ENCODE measurements at places on chromosomes 3 and 15.

GRCh38 chr15:64051093-64051402 lies 4.8 kb upstream of the DAPK2 start:
- no peak for DNase-seq

- DNase-seq: no peak
Measured at GRCh38 chr3:10774825-10775224, 41.2 kb upstream of the SLC6A11 start.

DNA sequence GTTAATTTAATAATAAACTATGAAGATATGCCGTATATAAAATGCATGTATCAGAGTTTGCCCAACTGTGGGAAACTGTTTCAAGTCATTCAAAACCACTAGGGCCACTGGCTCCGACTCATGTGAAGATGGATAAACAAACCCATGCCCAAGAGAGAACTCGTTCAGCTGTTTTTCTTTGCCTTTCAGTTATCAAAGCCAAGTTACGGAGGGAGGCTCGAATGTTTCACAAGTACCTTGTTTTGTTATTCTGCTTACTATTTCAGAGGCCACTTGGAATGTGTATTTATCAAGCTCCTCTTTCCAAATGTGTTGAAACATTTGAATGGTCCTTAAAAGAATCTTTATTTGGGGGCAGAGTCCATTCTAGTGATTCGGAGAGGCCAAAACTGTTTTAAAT lies 82.1 kb downstream of the DUT start:
- no peak for DNase-seq

DNA sequence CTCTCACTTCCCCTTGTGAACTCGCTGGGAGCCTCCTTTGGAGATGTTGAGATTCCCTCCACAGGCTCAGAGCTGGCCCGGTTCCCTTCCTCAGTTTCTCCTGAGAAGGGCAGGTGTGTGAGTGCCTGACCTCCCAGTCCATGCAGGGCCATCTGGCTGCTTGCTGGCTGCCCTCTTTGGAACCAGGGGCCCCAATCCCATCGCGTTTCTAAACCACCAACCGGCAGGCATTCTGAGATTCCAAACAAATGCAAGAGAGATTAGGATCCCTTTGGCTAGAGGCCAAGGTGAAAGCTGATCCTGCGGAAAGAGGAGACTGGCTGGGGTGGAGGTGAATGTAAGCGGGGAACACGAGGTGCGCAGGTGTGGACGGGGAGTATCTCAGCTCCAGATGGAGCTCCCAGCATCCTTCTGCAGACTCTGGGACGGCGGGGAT lies 2.9 kb upstream of the PRRT3 start:
- DNase-seq: no peak

GRCh38 chr3:177282119-177282655 lies 84.9 kb upstream of the TBL1XR1 start:
- no peak for DNase-seq

GRCh38 chr3:132378-132777 lies 64.2 kb upstream of the CHL1 start:
- no peak for DNase-seq

DNA sequence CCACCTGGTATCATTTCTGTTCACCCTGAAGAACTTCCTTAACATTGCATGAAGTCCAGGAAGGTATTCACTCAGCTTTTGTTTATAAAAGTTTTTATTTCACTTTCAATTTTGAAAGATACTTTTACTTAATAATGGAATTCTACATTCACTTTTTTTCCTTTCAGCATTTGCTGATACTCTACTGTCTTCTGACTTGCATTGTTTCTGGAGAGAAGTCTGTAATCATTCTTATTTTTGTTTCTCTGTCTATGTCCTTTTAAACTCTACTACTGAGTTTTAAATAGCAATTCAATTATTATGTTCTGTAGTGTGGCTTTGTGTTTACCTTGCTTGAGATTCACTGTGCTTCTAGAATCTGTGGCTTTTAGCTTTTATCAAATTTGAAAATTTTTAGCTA lies 42.4 kb downstream of the MYL3 start:
- DNase-seq: no peak

- DNase-seq: no peak
Measured at GRCh38 chr3:56484525-56485032, 16.3 kb upstream of the ERC2 start.

- DNase-seq: no peak
Measured at GRCh38 chr3:167840247-167840646, 104.7 kb downstream of the SERPINI1 start.

- DNase-seq: no peak
Measured at GRCh38 chr15:42356851-42357250, 2.5 kb upstream of the CAPN3 start.

DNA sequence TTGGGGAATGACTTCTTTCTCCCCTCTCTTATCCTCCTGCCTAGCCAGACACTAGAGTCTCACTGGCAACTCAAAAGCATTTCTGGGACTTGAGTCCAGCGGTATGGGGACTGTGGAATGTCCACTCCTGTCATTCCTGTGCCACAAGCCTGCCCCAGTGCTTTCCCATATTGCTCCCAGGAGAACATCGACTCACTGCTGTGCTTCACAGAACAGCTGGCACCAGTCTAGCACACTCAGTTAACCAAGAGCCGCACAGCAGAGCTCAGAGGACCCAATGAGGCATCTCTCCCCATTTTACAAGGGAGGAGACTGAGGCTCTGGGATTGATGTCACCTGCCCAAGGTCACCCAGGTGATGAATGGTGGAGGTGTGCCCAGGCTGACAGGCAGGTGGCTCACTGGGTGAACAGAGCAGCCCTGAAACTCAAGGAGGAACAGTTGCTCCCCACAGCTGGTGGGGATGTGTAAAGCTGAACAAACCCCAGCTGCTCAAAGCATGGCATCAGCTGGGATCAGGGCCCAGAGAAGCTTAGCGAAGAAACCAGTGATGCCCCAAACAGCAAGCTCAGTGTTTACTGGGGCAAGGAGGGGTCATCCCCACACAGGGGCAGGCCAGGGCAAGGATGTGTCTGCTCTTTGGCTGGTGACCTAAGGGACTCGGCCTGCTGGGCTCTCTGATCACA lies 35.4 kb upstream of the DUSP7 start:
- DNase-seq: no peak

DNA sequence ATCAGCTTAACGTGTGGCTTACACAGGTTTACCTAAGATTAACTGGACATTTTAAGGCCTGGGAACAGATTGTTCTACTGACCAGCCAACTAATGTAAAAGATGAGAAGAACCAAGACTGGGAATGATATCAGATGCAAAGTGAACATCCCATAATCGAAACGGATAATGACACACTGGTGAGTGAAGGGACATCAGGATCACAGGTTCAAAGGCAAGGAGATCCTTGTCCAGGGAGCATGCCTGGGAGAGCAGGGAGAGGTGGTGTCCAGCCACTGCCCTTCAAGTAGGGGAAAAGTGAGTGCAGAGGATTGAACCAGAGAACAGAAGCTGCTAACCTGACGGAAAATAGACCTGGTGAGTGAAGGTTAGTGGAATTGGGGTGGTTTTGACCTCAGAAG lies 228.8 kb downstream of the RORA start:
- DNase-seq: no peak

- DNase-seq: no peak
Measured at GRCh38 chr3:57184526-57184925, 15.3 kb downstream of the HESX1 start.

- no peak for DNase-seq
Measured at GRCh38 chr15:27592036-27592760, 506.9 kb downstream of the OCA2 start.

DNA sequence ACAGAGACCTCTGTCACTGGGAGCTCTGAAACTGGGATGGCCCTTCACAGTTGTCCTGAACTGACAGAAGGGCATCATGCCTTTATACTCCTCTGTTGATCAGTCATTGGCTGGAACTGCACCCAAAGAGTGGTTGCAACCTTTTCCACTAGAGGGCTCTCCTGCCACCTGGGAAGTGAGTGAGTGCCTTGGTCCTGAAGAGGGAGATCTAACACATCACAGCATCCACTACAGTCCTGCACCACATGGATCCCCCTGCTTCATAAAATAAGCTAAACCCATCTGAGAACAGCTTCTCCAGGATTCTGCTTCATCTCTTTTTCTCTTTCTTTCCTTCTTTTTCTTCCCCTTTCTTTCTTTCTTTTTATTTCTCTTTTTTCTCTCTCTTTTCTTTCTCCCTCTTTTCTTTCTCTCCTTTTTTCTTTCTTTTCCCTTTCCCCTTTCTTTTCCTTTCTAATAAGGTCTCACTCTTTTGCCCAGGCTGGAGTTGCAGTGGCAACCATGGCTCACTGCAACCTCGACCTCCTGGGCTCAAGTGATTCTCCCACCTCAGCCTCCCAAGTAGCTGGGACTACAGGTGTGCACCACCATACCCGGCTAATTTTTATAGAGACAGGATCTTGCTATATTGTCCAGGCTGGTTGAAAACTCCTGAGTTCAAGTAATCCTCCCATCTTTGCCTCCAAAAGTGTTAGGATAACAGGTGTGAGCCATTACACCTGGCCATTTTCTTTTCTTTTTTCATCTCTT lies 42.8 kb upstream of the RAF1 start:
- DNase-seq: peak; percentile 13

DNA sequence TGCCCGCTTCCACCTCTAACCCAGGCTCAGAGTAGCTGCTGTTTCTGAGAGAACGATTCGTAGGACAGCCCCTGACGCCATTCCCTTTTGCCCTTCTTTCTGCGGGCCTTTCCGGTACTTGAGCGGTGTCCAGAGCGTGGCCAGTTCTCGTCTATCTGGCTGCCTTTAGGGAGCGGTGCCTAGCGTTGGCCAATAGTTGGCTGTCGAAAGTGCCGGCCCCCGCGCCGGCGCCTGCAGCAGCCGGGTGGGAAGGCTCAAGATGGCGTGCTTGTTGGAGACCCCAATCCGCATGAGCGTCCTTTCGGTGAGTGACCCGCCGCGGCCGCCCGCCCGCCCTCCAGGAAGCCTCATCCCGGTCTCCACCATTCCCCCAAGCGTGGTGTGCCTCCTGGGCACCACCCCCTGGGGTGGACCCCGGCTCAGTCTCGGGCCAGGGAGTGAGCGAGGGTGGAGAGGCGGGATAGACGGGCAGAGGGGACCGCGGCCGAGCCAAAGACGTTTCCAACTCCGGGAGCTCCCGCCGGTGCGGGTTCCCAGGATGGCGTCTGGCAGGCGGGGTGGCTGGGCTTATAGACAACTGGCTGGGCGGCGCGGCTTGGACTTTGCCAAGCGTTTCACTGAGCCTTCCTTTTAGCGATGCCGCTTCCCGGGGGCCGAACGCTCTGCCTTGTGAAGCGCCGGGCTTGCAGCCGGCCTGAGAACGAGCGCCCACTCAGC lies at the start of gene ARMC8:
TSS of gene ARMC8 (plus strand) at position 6 of the 717 bp plus-strand sequence. CDS start at position 260, 254 bp downstream.
- DNase-seq: peak; percentile 66

DNA sequence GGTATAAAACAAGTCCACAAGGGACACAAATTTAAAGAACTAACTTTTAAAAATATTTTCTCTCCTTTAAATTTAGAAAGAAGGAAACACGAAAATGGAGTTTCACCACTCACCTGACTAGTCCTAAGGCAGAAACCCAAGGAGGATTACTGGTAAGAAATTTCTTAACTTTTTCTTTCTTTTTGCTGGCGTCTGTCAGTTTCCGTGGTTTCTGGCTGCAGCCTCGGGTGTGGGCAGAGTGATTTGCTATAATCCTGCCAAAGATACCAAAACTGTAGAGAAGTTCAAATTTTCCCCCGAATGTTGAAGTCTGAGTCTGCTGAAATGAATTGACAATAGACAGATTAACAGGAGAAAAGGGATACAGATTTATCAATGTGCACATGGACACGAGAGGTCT lies 843.6 kb upstream of the ALCAM start:
- DNase-seq: no peak

- DNase-seq: no peak
Measured at GRCh38 chr3:94716326-94717018, 653.6 kb downstream of the NSUN3 start.

DNA sequence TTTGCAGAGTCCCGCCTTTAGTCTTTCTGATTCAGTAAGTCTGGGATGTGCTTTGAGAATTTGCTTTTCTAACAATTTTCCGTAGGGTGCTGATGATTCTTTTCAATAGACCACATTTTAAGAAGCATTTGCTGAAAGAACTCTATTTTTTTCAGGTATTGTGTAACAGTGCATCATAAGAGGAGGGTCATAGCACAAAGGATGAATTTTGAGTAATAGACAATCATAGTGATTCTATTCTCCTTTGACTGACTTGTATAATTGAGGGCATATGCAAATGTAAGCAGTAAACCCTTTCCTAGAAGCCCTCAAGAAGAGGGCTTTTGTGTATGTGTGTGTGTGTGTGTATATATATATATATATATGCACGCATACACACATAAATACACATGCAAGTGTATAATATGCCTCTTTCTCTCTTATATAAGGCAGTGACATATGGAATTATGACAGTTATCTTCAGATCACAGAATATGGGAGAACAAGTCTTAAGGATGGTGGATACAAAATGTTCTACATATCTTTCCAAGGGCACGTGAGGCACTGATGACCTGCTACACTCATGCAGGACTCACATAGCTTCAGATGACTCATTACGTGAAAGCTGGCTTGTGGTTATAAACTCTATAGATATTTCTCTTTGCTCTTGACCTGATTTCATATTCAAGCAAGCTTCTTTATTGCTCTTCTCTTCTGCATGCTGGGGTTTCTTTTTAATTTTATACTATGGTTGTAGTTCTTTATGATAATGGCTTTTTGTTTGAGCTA lies 6.5 kb upstream of the PLSCR1 start:
- DNase-seq: no peak

- DNase-seq: no peak
Measured at GRCh38 chr3:17553080-17553479, 189.4 kb downstream of the TBC1D5 start.

DNA sequence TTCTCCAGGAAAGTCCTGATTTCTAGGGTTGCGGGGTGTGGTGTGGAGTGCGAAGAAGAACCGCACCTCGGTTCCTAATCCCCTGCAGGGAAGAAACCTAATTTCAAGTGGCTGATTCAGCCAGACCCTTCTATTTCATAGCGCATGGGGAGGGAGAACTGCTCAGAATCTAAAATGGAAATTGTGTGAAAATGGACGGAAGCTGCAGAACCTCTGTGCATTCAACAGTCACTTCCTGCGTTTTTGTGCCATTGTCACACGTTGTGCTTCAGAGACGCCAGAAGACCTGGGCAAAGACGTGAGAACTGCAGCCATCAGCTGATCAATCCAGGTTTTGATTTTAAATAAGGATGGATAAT lies 1.2 kb downstream of the SIDT1 start:
- DNase-seq: no peak

DNA sequence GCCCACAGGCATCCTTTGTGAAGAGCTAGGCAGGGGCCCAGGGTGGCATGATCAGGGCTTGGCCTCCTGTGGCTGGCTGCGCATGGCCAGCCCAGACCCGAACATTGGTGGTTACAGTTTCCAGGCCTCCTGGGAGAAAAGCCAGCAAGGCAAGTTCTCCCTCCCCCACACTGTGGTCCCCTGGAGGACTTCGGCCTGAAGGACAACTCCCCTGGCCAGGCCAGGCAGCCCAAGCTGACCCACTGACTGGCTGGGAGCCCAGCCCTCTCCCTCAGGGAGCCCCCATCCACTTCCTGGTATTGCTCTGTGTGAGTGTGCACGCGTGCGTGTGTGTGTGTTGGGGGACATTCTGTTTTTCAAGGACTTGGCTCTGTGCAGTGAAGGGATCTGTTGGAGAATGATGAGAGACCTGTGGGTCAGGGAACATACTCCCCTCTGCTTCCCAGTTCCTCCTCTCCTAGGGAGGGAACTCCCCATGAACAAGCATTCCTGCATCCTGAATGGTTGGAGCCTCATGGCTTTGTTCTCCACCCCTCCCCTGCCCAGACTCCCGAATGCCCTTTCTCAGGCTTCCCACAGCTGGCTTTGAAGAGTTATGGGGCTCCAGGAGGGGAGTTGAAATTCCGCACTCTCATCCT lies 29.5 kb downstream of the CORO2B start:
- DNase-seq: no peak

- DNase-seq: no peak
Measured at GRCh38 chr3:154023148-154023547, 98.0 kb upstream of the ARHGEF26 start.

- no peak for DNase-seq
Measured at GRCh38 chr15:76809412-76810103, 95.6 kb downstream of the SCAPER start.
